ENCODE measurements at places on chromosomes 3 and 15.

- DNase-seq, result peak; percentile 6
Observed at GRCh38 chr3:31724651-31725050, 191.9 kb downstream of the STT3B start.

- no peak for DNase-seq
Observed at GRCh38 chr15:99435113-99435695, 130.6 kb upstream of the MEF2A start.

DNA sequence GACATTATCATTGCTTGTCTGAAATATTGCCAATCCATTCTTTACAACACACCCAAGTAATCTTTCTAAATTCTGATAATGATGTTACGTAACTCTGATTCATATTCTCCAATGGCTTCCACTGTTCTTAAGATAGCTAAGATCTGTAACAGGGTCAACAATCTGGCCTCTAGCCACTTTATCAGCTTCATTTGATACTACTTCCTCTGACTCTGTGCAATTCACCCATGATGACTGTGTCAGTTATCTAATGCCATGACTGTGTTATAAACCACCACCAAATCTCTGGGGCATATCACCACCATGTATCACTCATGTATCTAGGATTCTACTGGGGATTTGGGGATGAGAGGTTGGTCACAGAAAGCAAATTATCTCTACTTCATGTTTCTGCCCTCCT, 44.0 kb downstream of the CD200 start:
- peak; percentile 18 for DNase-seq

- no peak for DNase-seq
Observed at GRCh38 chr15:59053482-59053881, 51.5 kb upstream of the CCNB2 start.

- DNase-seq, result peak; percentile 3
Observed at GRCh38 chr3:173273838-173274237, 123.7 kb upstream of the NLGN1 start.
